ENCODE measurements at places on chromosomes 16 and 17.
A peak's percentile ranks its signal among the peaks of the same experiment; 100 is the strongest.

DNA sequence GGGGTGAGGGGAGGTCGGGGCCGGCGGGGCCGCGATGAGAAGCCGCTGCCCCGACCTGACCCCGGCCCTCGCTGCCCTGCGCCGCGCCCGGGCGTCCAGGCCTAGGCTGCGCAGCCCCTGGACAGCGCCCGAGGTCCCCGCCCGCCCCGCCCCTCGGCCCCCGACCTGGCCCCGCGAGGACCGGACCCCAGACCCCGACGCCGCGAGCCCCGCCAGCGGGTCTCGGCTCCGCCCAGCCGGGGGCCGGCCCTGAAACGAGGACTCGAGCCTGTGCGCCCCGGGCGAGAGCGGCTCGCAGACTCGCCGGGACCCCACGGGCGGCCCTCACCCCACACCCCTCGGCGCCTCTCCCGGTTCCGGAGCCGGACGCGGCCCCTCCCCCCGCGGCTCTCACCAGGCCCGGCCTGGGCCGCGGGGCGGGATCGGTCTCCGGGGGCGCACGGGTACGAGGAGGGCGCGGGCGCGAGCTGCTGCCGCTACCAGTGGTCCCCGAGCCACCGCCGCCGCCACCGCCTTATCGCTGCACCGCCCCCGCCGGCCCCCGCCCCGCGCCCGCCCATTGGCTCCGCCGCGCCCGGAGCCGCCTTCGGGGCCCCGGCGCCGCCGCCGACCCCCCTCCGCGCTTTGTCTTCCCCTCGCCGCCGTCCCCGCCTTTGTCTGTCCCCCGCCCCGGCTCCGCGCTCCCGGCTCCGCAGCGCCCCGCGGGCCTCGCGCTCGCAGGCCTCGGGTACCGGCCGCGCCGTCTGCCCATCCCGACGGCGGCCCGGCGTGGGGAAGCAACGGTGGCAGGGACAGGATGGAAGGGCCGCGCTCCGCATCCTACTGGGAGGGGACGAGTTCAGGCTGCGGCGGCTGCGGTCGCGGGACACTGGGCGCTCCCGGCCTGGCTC is at the start of gene LIMD2:
Gene LIMD2 (minus strand): TSS at position 488 of the 890 bp plus-strand sequence. CDS start 827 bp downstream, outside the sequence.
- no peak for DNase-seq

GRCh38 chr17:549177-550040 is 165.2 kb downstream of the VPS53 start:
- peak; percentile 7 for DNase-seq

- no peak for DNase-seq
Measured at GRCh38 chr16:28532940-28533647, 5.7 kb downstream of the NUPR1 start.

DNA sequence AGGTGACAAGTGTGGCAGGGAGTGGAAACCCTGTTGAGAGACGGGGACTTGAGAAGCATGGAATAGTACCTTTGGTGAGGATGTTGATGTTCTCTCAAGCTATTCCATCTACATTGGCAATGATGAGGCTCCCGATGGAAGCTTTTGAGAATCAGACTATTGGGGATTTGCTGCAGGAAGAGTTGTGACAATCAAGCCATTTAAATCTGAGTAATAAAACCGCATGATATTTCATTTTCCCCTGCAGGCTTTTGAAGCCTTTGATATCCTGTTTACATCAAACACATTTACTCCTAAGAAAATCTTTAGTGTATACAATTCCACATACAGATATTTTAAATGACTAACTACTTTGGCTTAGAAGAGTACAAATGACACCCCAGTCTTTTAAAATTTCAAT is 49.0 kb upstream of the CRYM start:
- DNase-seq: no peak

- peak; percentile 1 for DNase-seq
Measured at GRCh38 chr17:47978324-47978723, 7.4 kb downstream of the CDK5RAP3 start.

GRCh38 chr17:511001-511698 is 158.5 kb upstream of the RPH3AL start:
- DNase-seq: no peak

GRCh38 chr17:49525831-49526741 is 31.0 kb downstream of the NGFR start:
- peak; percentile 8 for DNase-seq

DNA sequence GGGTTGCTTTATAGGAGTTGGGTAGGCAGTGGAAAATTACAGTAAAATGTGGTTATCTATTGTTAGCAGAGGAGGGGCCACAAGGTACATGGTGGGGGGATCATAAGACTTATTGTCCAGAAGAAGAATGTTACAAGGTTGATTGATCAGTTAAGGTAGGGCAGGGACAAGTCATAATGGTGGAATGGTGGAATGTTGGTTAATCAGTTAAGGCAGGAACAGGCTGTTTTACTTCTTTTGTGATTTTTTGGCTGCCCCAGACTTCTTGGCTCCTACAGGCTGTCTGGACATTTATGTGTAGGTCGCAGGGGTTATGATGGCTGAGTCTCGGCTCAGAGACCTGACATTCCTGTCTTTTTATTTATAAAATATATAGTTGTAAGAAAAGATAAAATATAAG is 2277.1 kb downstream of the TP53TG3F start:
- DNase-seq: no peak

GRCh38 chr17:45794840-45795239 is 10.7 kb downstream of the CRHR1 start:
- no peak for DNase-seq

GRCh38 chr17:2940352-2940751 is 123.1 kb downstream of the OR1D5 start:
- DNase-seq: no peak

DNA sequence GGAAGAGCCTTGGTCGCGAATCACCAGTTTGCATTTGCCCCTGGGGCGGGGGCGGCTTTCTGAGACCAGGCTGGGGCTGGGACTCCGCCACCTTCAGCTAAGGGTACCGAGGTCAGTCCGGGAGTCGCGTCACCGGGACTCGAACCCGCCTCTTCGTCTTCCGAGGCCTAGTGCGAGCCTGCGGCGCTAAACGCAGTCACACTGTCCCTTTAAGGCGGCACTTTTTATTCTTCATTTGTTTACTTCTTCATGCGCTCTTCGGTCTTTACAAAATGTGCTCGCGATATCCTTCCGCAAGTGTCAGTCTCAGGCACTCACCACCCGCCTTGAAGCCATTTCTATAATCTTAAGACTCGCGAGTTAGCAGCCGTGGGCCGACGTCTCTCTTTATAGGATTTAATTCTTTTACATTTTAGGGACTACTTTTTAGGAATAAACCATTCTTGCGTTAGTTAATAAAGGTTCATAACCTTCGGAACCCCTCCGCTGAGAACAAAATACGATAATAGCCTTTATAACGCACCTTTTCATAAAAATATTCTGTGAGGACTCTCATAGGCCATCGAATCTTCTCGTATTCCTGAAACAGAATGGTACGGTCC is 593 bp upstream of the HEXIM1 start:
- DNase-seq: peak; percentile 96

DNA sequence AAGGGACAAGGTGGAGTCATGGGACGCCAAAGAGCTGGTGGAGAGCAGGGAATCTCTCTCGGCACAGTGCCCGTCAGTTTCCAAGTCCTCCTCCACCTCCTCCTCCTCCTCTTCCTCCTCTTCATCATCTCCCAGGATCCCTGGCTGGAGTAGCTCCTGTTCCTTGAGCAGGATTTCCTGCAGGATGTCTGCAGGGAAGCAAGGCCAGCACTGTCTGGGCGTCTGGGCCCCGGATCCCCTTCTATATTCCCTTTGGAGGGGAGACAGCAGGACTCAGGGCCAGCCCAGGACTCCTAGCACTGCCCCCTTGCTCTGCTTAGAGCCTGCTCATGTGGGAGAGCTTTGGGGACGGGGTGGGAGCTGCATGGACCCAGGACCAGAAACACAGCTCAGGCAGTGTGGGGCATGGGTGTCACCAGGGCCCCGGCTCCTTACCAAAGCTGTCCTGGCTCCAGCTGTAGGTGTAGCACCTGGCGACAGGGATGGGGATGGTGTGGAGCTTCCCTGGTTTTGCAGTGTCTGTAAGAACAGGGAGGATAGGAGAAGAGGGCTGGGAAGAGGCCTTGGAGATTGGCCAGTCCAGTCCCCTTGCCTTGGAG is 21.3 kb upstream of the PIK3R6 start:
- DNase-seq: no peak

DNA sequence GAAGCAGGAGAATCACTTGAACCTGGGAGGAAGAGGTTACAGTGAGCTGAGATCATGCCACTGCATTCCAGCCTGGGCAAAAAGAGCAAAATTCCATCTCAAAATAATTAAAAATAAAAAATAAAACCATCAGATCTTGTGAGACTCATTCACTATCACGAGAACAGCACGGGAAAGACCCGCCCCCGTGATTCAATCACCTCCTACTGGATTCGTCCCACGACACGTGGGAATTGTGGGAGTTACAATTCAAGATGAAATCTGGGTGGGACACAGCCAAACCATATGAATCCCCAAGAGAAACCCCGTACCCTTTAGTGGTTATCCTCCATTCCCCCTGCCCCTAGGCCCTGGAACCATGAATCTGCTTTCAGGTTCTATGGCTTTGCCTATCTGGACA is 15.4 kb upstream of the MGAT5B start:
- no peak for DNase-seq

DNA sequence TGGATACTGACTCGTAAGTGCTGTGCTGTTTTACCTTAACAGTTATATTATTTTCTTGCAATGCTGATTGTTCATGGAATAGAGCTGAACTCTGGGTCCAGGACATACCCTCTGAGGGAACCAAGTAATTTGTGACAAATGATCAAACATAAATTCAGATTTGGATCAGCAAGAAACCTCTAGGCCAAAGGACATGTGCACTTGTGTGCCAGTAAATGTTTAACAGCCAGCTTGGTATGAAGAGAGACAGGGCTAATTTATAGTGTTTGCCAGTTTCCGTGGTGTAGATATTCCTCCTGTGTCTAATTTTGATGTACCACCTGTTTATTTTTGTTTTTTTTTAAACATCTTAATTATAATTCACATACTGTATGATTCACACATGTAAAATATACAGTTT is 30.8 kb upstream of the MRC2 start:
- no peak for DNase-seq

DNA sequence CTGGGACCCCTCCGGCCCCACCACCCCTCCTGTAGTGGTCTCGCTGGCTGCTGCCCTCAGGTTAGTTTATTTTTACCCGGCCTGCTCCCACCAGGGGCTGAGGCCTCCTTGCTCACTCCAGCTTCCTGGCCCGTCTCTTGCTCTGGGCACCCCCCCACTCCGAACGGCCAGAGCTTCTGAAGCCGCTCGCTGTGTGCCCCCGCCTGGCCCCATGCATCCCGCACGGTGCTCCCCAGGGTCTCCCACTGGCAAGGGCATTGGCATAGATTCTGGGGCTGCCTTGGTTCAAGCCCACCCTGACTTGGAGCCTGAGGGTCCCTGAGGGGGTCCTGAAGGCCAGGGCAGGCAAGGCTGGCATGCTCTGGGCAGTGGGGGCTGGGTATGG is 186.4 kb downstream of the SEC14L1 start:
- no peak for DNase-seq

DNA sequence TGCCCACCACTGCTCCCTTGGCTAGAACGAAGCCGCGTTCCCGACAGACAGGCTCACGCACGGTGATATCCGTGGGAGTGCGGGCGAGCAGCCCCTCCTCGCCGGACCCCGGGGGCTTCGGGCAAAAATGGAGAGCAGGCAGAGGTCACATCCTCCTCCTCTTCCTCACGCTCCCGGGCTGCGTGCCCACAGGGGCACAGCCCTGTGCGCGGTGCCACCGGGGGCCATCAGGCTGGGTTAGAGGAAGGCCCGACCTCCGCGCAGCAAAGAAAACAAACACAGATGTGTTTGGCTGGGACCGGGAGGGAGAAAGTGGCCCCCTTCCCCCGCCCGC is 519 bp upstream of the NTN1 start:
- no peak for DNase-seq

GRCh38 chr17:28443901-28444638 is 29.4 kb upstream of the SLC13A2 start:
- no peak for DNase-seq

- no peak for DNase-seq
Measured at GRCh38 chr16:82629441-82630027, 2.8 kb downstream of the CDH13 start.

- no peak for DNase-seq
Measured at GRCh38 chr17:21379080-21379711, 3.0 kb downstream of the KCNJ12 start.

DNA sequence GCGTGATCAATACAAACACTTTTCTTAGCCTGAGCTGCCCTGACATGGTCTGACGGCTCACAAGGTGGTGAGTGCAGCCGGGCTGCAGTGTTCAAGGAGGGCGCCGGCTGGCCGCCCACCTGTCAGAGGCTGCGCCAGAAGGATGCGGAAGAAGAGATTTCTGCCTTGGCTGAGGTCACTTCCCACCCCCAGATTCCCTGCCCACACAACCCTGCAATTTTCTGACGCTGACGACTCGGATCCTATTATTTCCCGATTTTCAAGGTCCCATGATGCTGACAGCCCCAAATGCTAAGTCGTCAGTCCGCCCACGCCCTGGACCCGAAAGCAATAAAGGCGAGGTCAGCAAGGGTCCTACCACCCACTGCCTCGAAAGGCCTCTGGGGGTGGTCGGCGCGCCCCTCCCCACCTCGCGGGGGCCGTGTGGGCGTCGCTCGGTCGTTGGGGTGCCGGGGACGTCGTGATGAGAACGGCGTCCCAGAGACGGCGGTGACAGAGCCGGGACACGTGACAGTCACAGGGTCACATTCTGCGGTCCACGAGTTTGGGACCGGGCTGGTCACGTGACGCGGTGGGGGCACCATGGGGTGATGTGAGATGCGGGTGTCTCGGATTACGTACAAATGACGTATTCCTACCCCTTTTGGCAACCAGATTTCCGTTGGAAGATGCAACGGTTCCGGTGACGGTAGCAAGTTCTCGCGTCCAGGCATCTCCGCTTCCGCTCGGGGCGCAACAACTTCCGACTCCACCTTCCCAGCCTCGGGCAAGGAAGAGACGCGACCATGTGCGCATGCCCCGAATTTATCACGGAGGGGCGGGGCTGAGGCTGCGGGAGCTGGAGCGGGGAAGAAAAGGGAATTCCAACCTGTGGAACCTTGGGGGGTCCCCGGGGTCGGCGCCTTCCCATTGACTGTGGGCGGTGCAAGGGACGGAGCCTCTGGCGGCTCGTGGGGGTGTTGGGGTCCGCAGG is at the start of gene STX4:
Gene STX4 (plus strand): TSS at position 823 of the 973 bp plus-strand sequence. CDS start 248 bp downstream, outside the sequence.
- peak; percentile 86 for DNase-seq

GRCh38 chr16:48370229-48370628 is 15.0 kb downstream of the SIAH1 start:
- DNase-seq: no peak

DNA sequence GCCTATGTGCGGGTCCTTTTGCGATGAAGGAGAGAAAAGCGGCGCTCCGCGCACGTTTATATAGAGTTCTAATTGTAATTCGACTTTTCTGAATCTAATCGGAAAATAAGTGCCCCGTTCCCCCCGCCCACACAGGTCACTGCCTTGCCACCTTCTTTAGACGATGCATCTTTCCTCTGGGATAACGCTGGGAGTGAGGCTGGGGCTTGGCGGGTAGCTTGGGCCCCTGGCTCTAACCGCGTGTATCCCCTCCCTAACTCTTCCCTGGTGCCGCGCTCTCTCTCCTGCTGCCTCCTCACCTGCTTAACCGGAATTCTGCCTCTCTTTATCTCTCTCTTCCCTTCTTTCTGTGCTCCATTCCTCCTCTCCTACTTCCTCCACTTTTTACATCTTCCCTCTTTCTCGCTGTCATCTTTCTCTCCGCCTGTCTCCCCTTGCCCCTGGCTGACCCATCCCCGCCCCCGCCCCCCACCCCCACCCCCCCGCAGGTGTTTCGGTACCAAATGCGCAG is 2.6 kb downstream of the LHX1 start:
- DNase-seq: no peak

Data from NCI-H446 treated with DMSO at 0.1 percent for 48 hours (cell line).